ENCODE measurements at places on chromosomes 3 and 15.

- no peak for DNase-seq
Measured at GRCh38 chr3:66722675-66723074, 221.9 kb upstream of the LRIG1 start.

DNA sequence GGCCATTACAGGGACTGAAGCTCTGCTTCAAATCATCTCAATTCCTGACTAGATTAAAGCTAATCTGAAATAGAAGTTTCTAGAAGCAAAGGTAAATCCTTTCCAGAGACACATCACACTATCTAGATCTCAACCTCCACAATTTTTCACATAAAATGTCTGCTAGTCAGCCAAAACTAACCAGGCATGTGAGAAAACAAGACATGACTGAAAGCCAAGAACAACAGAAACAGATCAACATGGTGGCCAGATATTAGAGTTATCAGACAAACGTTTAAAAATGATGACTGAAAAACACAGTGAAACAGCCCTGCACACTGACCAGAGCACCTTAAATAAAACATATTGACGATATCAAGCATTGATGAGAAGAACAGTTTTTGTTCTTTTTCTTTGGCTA is 59.1 kb downstream of the SUMF1 start:
- DNase-seq, result no peak

GRCh38 chr15:99430881-99431401 is 134.8 kb upstream of the MEF2A start:
- no peak for DNase-seq

- DNase-seq, result peak; percentile 48
Measured at GRCh38 chr3:71168880-71169411, 414.6 kb downstream of the FOXP1 start.

GRCh38 chr3:96959901-96960641 is 145.7 kb downstream of the EPHA6 start:
- DNase-seq, result no peak

- DNase-seq, result no peak
Measured at GRCh38 chr3:159346271-159346903, 544.5 kb downstream of the MFSD1 start.

- no peak for DNase-seq
Measured at GRCh38 chr15:100468285-100468684, 60.5 kb downstream of the CERS3 start.

- peak; percentile 48 for DNase-seq
Measured at GRCh38 chr15:64355348-64355943, 527 bp downstream of the CSNK1G1 start.

DNA sequence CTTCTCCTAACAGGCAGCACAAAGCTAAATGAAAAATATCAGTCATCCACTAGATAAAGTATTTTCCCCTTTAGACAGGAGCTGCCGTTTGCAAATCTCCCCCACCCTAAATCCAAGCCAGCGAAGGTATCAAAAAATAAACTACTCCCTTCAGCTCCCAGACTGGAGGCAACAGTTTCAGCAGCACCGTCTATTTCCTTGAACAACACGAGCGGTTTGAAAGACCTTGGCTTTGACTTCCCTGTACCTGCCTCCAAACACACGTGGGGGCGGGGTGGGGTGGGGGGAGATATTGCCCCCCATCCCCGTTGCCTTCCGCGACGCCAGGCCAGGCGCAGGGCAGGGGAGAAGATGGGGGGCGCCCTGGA is 832 bp upstream of the CACNA1D start:
- peak; percentile 28 for DNase-seq

DNA sequence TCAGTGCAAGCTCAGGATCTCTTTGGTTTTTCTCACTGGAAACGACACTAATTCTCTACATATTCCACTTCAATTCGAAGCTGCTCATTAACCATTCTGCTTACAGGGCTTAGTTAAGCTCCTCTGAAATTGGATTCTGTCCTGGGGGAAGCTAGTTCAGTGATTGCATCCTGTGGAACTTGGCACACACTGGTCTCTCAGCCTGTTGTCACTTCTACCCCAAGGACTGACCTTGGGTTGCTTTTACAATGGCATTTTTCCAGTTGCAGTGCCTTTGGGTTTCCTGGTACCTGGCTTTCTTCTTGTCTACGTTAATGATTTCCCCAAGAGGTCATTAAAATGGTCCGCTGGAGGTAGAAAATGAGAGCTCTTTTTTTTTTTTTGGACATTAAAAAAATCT is 33.3 kb upstream of the GABRB3 start:
- no peak for DNase-seq

DNA sequence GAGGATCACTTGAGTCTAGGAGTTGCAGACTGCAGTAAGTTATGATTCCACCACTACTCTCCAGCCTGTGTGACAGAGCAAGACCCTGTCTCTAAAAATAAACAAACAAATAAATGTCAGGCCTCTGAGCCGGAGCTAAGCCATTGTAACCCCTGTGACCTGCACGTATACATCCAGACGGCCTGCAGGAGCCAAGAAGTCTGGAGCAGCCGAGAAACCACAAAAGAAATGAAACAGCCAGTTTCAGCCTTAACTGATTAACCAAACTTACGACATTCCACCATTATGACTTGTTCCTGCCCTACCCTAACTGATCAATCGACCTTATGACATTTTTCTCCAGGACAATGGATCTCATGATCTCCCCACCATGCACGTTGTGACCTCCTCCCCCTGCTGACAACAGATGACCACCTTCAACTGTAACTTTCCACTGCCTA is 32.5 kb upstream of the ZKSCAN7 start:
- no peak for DNase-seq

DNA sequence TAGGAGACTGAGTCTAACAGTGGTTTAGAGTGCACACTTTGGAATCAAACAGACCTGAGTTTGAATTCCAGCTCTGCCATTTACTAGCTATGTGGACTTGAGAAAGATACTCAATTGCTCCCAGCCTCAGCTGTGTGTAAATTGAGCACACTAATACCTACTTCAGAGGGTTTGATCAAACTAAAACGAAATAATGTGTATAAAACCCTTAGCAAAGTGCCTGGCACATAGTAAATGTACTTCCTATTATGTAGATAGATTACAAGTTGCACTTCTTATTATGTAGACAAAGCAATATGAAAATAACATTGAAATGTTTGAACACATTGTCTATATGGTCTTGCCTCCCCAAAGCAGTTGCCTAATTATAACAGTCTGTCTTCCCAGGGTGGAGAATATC is 180.6 kb downstream of the ANXA2 start:
- DNase-seq, result no peak

DNA sequence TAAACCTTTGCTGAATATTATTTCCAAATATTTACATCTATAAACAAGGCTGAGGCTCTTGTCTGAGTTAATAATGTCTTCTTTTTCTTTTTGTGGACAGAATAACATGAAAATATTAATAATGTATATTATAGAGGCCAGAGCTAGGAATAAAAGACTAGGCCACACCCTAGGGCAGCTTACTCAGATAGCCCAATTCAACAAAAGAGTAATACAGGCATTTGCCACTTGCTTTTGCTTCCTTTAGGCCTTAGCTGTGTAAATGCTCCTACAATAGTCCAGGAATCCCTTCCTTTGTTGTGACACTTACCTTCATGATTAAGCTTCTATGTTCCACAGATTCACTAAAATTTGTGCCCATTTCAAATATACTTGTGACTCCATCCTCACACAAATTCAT is 16.5 kb downstream of the IMPG2 start:
- DNase-seq, result no peak

GRCh38 chr3:40079203-40079846 is 230.2 kb upstream of the EIF1B start:
- no peak for DNase-seq

DNA sequence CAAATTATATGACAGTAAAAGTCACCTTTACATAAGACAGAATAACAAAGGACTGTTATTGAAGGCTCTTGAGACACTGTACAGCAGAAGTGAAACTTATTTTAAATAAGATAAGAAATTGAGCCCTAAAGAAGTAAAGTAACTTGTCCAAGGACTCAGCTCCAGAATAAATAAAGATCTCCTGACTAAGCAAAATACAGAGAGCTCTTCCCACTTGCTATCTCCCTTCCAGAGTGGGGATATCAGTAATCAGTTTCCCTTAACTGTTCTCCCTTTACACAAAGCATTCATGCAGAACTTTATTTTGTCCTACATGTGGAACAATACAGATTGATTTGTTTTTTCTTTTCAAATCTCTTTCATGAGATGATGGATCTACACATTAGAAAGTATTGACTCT is 129.5 kb upstream of the BHLHE40 start:
- DNase-seq, result no peak

- DNase-seq, result peak; percentile 50
Measured at GRCh38 chr15:45401665-45402161, 23.4 kb upstream of the GATM start.

DNA sequence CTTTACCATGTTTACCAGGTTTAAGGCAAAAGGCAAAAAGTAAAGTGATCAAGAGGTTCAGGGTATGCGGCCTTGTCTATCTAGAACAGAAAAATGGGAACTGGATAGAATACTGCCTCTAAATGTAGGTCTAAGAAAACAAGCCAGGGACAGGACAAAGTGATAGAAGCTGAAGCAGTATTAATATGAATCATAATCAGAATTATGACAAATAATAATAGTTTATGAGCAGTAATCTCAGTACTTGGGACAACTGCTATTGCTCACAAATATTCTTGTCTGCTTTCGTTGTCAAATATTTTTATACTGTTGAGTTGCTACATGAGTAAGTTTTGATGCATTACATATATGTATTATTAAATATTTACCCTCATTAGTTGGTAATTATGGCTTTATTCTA is 356.9 kb upstream of the RBMS3 start:
- no peak for DNase-seq

- DNase-seq, result no peak
Measured at GRCh38 chr3:129239991-129240390, 9.4 kb upstream of the COPG1 start.

GRCh38 chr3:51691021-51691420 is 15.8 kb upstream of the GRM2 start:
- peak; percentile 7 for DNase-seq

- DNase-seq, result no peak
Measured at GRCh38 chr3:116702334-116702733, 7.2 kb upstream of the TUSC7 start.

GRCh38 chr3:66163222-66163621 is 57.6 kb upstream of the SLC25A26 start:
- DNase-seq, result no peak

DNA sequence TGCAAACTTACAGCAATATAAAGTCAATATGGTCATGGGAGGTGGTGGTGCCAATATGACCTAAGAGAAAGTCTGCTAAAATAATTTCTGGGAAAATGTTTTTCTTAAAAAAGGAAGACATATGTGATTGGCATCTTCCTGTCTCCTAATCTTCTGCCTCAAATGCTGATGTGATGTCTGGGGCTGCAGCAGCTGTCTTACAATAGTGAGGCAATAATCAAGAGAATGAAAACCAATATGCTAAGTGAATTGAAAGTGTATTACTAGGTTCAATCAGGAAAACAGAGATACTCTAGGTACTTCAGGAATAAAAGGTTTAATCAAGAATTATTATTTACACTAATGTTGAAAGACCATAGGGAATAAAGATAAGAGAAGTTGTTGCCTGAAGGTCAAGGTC is 7.2 kb upstream of the STT3B start:
- DNase-seq, result no peak

- no peak for DNase-seq
Measured at GRCh38 chr15:62109437-62109836, 42.7 kb downstream of the C2CD4A start.

DNA sequence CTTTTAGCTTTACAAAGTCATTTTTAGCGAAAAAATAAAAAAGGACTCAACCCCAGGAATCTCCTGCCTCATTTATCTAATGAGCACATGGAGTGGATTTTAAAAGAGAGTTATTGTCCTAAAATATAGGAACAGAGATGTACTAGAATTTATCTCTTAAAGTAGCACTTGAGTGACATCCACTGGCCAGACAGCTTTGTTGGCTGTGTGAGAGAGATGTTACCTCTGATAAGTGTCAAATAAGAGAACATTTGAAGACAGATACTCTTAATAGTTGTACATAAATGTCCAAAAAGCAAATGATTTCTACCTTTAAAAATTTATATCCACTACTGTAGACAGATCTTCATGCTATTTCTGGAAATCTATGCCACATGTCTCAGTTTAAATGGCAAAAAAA is 12.3 kb upstream of the MFSD1 start:
- peak; percentile 62 for DNase-seq

DNA sequence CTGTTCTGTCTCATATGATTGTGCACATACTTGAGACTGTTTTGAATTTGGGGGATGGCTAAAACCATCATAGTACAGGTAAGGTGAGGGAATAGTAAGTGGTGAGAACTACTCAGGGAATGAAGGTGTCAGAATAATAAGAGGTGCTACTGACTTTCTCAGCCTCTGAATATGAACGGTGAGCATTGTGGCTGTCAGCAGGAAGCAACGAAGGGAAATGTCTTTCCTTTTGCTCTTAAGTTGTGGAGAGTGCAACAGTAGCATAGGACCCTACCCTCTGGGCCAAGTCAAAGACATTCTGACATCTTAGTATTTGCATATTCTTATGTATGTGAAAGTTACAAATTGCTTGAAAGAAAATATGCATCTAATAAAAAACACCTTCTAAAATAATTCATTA is 5.1 kb downstream of the CCR5 start:
- no peak for DNase-seq

GRCh38 chr3:170809007-170809974 is 60.7 kb downstream of the RPL22L1 start:
- peak; percentile 73 for DNase-seq

DNA sequence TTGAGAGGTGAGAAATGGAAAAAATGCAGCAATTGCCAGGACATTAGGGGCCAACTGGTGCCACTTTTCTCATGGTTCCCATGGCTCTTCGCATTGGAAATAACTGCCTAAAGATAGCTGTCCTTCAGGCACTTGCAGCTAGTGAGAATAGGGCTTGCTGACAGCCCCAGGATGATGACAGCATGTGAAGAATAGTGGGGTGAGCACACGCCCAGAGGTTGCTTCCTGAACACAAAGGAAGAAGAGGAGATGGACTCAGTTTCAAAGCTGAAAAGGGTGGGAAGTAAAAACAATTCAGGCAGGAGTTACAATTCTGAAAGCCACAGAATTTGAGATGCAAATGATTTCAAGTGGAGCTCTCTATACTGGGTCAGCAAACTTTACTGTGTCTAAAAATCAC is 45.6 kb downstream of the TNFAIP8L3 start:
- DNase-seq, result no peak

DNA sequence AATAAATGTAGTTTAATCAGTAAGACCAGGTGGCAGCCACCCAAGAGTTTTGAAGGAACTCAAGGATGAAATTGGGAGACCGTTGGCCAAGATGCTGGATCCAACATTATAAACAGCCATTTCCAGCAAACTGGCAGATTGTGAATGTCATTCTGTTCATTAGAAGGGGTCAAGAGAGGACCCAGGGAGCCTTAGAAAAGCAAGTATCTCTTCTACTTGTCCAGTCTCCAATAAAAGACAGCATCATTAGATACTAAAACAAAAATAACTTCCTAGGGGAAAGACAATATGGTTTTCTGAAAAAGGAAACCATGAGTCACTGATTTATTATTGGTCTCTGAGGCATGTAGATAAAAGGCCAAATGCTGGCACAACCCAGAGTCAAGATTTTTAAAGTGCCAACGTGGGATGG is 67.9 kb downstream of the GADL1 start:
- DNase-seq, result no peak

Measured in DMS53 (cell line).